DMS153 (cell line): ENCODE measurements at places on chromosomes 2 and 18.

GRCh38 chr2:13050764-13051163 is 334.0 kb downstream of the TRIB2 start:
- no peak for DNase-seq

- no peak for DNase-seq
These were observed 54.6 kb downstream of the CYP27C1 start for GRCh38 chr2:127165539-127165935.

GRCh38 chr18:57110290-57110689 is 36.6 kb upstream of the BOD1L2 start:
- no peak for DNase-seq

DNA sequence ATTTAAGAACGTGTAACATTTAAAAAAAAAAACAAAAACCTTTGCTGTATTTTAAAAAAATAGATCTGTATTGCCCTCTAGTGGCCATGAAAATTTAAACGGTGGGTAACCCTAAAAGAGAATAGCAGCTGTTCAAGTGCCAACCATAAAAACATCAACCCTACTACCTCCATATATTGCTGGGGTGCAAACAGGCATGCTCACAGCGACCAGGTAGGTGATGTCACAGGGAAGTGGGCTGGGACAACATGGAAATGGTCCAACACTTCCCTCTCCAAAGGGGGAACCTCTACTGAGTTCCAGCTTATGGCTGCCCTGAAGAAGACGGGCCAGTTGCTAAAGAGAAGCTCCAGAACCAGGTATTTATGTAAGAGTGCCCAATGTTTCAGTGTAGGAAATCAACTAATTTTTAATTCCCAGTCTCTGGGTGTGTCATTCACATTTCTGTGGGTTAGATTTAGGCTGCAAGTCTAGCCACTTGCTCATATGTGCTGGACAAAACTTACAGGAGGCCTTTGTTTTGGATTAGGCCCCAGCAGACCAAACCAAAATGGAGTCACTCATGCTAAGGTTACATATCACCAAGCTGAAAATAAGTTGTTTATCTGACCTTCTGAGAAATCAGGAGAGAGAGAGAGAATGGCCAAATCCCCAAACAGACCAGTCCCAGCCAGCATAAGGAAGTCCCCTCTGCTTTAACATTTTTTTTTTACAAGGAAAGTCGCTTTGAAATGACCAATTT is 54.5 kb downstream of the SKA1 start:
- peak; percentile 46 for DNase-seq

- DNase-seq: no peak
These were observed 56.1 kb downstream of the LCLAT1 start for GRCh38 chr2:30503007-30503694.

DNA sequence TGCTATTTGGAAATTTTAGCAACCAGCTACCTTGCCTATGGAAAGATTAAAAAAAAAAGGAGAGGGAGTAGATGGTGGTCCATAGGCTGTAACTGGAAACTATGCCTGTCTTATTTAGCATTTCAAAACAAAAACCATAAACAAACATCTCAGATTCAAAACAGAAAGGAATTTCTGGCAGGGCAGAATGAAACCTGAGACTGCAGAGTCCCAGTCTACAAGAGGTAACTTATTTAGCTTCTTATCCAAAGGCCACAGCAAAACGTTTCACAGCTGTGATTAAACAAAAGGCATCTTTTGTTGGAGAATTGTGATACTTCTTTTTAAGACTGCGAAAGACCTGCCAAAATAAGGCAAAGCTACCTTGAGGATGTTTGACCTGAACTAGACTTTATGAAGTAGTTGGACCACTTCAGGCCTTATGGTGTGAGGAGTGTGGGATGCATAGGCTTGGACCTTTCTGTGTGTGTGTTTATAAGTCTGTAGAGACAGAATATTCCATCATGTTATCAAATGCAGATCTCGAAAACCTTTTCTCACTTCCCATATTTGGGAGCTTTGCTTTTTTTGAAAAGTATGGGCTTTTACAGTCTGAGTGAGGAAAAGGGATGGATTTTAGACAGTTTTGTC is 11.0 kb downstream of the CRIM1 start:
- no peak for DNase-seq

GRCh38 chr18:11119550-11119949 is 29.8 kb downstream of the PIEZO2 start:
- DNase-seq: no peak

DNA sequence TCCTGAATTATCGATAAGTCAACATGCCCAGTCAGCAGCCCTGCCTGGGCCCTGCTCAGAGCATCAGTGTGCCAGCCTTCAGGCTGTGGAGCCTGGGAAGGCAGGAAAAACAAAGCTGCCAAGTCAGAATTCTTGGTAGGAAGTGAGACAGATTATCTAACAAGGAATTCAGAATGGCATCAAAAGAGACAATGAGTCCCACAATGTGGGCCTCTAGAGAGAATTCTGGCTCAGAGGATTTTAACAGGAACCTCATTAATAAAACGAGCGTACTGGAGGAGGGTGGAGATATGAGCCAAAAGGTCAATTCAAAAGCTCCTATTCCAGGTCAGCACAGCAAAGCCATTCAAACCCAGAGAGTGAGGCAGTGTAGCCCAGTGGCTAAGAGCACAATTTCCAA is 327.6 kb upstream of the MMADHC start:
- DNase-seq: no peak

DNA sequence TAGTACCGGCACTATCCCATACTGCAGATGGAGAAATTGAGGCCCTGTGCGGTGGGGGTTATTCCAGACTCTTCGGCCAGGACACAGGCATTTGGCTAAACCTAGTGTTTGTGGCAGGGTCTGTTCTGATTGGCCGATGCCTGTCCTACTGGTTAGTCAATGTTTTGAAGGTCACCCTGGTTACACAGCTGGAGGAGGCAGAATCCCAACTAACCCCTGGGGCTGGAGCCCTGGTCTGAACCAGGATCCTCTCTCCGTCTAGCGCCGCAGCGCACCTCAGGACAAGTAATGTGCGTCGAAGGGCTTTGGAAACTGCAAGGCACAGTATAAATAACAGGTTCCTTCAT is 19.4 kb downstream of the TEX44 start:
- peak; percentile 74 for DNase-seq

DNA sequence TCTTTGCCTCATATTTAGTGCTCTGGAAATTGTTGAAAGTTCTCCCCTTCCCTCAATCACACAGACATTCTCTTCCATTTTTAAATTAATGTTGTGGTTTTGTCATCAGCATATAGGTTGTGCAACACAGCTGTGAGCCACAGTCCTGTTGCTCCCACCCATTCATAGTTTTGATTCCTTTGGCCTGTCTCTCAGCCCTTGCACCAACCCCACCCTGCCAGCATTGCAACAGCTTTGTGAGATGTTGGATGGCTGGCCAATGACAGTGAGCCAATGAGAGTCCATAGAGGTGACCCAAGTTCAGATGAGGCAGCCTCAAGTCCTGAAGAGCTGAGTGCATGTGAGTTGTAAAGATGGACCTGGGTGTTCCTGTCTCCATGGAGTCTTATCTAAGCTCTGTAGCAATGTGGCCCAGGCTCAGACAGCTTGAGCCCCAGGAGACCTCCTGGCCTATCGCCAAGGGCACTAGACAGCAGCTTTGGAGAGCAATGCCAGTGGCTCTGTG is 775.5 kb downstream of the RNF144A start:
- peak; percentile 20 for DNase-seq

GRCh38 chr2:168874368-168875054 is 15.7 kb downstream of the SPC25 start:
- DNase-seq: no peak

GRCh38 chr2:148926981-148927401 is 52.0 kb downstream of the KIF5C start:
- no peak for DNase-seq

DNA sequence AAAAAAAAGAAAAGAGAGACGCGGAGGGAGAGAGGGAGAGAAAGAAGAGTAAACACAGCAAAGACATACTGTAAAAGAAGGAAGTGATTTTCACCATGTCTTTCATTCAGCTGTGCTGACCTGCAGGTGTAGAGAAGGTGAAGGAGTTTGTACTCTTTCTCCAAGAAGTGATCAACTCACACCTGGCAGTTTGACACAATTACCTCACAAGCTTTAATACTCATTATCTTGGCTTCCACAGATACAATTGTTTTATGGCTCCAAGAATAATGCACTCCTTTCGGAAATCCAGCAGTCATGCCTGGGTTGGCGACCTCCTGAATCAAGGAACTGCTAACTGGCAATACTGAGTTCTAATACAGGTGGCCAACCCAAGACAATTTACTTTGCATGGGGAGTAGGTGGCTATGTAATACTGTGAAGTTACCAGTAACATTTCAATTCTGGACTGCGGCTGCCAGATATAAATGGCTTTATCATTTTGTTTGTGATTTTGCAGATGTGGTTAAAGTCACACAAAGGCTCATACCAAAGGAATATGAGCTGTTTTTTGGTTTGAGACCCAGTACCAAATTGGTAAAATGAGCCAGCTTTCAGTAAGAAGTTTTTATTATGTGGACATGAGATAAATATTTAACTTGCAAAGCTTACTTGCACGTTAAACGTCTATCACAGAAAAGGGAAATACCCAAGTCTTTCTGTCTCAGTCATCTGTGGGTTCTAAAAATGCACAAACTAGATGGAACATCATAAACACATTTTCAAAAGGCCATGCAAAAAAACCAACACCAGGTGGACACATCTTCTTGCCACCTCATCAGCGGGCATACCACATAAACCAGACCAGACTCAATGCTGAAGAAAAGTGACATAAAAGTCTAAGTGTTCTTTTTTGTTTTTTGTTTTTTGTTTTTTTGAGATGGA is 69.3 kb downstream of the NCKAP5 start:
- no peak for DNase-seq

DNA sequence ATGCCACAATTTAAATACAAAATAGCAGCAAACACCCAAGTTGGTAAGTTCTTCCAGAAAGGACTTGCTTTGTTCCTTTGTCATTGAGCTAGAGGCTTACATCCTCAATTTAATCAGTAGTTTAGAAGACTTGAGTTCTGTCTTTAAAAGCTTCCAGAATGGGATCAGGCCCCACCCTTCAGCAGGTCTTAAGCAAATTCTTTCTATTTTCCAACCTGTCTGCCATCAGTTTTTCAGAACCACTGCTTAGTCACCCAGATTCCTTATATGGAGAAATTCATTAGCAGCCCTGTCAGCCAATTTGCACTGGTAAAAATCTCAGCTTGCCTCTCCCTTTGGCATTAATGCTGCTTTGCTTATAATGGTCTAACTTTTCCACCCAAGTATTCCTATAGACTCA is 263.6 kb upstream of the HNMT start:
- no peak for DNase-seq

- DNase-seq: no peak
These were observed 385.0 kb upstream of the KLHL29 start for GRCh38 chr2:22999951-23000350.

DNA sequence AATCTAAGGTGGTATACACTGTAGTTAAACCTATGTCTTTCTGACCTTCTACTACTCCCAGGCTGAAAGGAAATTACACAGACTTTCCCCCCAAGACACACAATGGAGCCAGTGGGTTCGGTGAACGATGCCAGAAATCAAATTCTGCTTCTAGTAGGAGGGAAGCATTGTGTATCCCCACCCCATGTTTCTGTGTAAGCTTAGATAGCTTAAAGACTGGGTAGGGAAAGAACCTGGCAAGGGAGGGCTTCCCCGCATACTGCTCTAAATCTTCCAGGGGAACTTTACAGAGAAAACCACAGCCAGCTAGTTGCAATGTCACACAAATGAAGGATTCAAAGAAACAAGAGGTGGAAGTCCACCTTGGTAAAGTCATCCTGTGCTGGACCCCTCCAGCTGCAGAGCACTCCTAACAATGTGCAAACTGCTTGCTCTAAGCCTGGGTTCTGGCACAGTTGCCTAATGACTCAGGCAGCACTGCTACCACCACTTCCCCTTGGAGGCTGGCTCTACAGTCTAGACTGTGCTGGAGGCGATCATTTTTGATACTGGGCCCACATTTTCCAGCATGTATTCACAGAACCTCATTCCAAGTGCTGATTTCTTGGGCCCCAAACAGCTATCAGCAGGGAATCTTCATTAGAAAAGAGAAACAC is 47.5 kb downstream of the TRIB2 start:
- DNase-seq: no peak

- DNase-seq: no peak
These were observed 39.8 kb upstream of the ADCYAP1 start for GRCh38 chr18:864872-865273.

DNA sequence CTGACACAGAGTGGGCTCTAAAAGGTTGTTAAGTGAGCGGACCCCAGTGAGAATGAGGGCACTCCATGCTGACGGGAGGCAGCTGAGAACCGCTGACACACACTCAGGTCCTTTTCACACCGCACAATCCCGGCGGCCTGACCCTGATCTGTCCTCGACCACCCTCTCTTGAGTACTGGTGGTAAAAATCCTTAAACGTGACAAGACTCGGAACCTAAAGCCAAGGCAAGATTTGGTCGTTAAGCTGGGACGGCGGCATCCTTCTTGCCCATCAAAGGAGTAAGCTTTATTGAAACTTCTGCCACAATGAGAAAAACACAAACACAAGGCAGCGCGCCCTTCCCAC is 569 bp downstream of the TMX3 start:
- DNase-seq: no peak

GRCh38 chr2:122471753-122472152 is 716.3 kb downstream of the TSN start:
- no peak for DNase-seq

DNA sequence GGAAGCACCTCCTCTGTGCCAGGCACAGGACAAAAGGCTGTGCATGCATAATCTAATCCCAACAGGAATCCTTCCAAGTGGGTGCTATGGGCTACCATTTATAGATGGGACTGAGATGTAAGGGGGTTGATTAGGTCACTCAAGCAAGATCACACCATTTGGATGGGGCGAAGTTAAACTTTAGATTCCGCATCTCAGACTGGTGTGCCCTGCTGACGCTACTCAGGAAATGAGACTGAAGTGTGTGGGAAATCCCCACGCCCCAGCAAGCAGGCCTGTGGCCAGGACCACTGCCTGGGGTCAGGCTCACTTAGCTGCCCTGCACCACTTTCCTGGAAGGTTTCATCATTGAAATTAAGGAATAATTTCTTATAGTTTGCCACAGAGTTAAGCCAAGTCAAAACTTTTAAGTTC is 70.5 kb upstream of the PPP1CB start:
- no peak for DNase-seq

GRCh38 chr18:70216788-70217187 is 11.3 kb upstream of the RTTN start:
- no peak for DNase-seq
